ENCODE measurements at places on chromosomes 7 and 10. TPM values are rescaled to one million over a fixed set of nuclear protein-coding genes. Genes with fewer than 3 reads are reported as not detected.

DNA sequence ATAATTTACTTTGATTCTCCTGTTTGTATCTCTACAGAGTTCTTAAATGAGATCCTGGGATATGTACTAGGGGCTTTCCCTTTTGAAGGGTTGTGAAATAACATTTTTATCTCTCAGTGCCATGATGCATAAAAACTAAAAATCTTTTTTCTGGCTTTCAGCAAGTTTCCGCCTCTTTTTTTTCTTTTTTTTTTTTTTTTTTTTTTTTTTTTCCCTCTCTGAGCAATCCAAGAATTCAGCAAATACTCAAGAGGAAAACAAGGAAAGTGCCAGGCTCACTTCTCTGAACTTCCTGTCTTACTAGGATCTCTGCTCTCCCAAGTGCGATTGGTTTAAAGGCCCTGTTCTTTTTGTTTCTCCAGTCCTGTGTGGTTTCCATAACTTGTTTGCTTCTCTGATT is 79.9 kb downstream of the HYCC1 start:
- no peak for DNase-seq

DNA sequence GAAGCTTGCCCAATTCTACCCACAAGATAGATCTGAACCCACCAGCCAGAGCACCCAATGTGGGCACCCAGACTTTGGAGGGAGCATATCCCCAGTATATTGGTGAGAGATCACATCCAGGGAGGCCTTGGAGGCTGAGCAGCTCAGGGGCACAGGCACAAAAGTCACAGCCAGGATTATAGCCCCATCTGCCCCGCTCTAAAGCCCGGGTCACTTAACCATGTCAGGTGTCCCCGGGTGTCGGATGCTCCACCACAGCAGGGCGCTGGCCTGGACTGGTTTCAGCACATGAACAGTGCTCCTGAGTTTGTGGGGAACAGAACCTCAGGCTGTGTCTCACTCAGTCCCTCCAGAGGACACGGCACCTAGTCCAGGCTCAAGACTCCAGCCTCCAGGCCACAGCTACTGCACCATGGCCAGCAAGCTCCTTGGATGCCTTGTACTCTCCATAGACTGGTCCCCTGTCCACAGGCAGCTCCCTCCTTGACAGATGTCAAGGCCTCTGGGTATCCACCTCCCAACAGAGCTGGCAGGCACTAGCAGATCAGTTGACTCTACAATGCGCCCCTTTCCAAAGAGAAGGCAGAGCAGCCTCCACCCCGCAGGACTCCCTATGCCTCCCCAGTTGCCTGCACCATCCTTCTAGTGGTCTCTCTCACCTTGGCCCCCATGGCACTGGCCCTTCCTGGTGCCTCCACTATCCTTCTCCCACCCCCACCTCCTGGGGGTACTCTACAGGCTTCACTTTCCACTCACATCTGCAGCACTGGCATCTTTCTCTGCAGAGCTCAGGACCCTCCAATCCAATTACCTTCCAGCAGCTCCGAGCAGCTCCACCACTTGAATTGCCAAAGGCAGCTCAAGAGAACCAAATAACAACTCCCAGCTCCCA is 306.0 kb downstream of the GRID1 start:
- DNase-seq: no peak

DNA sequence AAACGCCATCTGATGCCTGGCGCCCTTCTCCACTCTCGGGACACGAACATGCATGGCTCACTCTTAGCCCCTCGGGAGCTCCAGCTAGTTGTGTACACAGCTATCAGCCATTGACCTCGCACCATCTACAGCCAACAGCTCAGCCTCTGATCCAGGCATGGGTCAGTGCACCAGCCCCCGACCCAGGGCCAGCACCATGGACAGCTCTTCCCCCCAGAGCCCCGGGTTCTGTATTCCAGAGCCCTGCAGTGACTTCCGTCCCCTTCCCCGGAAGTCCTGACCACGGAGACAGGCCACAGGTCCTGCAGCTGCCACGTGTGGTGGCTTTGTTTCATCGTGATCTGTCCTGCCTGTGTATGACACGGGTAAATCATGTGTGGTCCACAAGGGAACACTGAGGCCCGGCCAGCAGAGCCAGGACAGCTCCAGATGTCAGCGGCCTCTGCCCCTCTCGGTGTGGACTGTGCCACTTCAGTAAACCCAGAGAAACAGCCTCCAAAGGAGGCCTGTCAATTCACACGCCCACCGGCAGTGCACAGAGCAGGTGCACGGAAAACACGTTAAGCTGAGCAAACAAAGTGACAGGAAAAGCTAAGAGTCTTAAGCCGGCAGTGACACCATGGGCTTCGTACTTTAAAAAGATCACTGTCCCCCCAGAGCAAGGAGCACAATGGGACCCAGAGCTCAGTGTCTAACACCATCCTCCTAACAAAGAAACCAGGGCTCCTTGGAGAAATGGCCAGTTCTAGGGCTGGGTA is 13.0 kb downstream of the STK32C start:
- DNase-seq: no peak

DNA sequence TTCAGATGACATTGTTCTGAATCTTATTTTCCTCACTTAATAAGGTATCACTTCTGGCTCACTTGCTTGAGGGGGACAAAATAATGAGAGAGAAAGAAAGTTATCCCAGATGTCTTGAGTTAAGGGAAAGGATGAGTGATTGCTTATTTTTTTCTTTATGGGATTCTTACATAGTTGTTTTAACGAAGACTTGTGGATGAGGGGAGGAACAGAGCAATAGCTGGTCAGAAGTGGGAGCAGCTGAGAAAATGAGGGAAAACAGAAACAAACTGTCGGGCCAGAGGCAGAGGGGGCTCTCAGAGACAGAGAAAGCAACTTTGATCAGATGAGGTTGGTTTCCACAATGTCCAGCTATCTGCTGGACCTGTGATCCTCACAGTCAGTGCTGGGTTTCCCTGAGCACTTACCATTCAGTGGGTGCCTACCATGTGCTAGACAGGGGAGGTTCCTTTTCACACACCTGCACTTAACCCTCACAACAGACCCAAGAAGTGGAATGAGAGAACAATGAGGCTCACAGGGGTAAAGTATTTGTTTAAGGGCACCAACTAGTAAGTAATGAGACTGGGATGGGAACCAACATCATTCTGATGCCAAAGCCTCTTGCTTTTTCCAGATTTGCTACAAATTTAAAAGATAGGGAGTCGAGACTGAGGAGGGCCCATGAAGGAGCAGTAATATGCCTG is 64.2 kb downstream of the BICC1 start:
- DNase-seq: no peak

DNA sequence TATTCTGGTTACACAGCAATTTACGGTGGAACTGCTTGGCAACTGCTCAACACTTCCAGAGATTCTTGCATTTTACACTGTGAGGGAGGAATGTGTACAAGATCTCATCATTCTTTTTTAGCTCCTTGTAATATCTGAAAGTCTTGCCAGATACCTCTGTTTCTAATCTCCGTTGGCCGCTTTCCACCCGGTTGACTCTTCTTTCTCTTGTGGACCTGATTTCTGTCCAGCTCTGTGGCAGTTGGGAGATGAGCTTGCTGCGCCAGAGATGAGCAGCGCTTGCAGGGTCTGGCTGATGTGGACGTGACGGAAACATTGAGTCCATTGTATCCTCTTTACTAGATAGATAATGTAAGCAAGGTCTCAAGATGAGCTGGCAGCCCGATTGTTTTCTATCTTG is 27.6 kb downstream of the SPAG6 start:
- no peak for DNase-seq

- no peak for DNase-seq
Measured at GRCh38 chr7:13532028-13532753, 457.3 kb downstream of the ETV1 start.

GRCh38 chr10:116840389-116841075 is 8.8 kb upstream of the ENO4 start:
- DNase-seq: no peak

DNA sequence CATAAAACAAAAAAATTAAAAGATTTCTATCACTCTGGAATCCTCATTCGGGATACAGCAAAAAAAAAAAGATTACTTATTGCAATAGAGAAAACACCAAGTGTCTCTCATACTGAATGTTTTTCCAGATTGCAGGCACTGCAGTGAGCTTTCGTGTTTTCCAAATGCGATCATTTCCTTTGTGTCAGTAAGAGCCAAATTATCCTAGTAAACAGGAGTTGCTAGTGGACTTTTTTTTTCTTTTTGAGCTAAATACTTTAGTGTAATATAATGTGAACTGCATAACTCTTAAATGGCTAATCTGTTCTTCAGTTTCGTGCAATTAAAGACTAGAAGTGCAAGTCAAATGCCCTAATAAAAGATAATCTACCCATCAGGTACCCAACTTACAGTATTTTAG is 44.4 kb upstream of the TOMM7 start:
- no peak for DNase-seq

DNA sequence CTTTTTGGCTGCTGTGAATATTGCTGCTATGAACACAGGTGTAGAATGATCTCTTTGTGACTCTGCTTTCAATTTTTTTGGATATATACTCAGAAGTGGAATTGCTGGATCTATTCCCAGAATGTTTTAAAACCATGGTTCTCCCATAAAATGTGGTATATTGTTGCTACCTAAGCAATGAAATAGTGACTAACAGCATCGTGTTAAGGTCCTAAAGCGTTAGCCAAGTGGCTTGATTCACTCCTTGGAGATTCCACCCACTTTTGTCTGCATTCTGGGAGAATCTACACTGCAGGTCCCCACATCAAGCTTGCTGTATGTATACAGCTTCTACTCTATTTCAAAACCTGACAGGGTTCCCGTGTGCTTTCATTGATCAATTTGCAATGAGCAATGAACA is 105.6 kb downstream of the CDK6 start:
- DNase-seq: no peak

DNA sequence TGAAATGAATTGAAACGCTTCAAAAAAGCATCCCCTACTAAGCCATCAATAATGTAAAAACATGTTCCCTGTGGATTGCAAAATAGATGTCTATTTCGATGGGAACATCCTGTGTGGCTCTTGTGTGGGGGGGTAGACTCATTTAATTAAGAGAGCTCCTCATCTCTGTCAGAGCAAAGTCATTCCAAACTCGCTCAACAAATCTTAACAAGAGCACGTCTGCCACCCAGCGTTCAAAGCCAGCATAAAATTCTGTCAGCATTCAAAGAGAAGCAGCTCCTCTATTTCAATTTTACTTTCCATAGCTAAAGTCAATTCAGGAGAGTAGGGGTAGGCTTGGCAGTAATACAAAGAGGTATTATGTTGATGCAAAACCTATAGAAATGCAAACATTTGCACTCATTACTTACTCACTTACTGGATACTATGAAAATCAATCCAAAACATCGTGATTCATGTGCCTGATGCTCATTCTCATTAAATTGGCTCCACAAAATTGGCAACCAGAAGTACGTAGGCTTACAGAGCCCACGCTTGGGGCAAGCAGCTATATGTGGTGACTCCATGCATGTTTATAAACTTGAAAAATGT is 114.9 kb downstream of the IPMK start:
- peak; percentile 67 for DNase-seq

DNA sequence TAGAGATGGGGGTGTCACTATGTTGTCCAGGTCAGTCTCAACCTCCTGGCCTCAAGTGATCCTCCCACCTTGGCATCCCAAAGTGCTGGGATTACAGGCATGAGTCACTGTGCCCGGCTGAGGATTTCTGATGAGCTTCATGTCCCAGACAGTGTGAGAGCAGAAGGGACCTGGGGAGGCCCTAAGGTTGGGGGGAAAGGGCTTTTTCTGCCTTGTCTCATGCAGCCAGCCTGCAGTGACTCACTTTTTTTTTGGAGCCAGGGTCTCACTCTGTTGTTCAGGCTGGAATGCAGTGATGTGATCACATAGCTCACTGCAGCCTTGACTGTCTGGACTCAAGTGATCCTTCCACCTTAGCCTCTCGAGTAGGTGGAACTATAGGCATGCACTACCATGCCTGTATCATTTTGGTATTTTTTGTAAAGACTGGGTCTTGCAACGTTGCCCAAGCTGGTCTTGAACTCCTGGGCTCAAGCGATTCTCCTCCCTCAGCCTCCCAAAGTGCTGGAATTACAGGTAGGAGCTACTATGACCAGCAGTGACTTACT is 14.6 kb downstream of the COL26A1 start:
- DNase-seq: no peak

DNA sequence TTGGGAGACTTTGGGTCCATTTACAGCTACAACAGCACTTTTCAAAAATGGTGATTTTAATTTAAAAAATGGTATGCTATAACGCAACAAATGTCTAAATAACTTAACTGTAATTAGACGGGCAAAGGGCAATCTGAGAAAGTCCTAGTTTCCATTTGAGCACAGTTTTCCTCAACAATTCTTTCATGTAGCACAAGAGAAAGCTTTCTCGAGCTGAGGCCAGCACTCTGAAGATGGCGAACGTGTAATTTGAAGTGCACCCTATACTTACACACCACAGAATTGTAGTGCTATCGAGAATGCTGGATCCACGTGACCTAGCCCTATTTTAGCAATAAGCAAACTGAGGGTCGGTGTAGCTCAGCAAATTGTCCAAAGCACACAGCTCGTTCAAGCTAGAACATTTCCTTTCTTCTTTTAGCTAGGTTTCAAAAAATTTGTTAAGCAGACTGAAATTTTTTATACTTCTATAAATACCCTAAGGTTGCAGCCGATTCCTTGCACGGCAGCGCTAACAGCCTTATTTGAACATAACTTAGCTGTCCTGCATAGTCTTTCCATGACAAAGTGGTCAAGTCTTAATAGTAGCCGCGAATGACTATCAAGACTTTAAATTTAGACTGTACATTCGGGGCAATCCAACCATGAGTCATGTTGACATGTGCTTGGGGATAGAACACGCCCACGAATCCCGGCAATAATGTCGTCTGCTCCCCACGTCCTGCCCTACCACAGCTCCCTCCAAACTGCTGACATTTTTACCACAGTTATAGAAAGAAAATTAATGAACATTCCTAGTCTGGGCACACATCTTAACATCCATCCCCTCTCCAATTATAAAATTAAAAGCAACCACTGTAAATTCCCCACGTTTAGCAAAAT is 10.0 kb downstream of the KLF6 start:
- no peak for DNase-seq

DNA sequence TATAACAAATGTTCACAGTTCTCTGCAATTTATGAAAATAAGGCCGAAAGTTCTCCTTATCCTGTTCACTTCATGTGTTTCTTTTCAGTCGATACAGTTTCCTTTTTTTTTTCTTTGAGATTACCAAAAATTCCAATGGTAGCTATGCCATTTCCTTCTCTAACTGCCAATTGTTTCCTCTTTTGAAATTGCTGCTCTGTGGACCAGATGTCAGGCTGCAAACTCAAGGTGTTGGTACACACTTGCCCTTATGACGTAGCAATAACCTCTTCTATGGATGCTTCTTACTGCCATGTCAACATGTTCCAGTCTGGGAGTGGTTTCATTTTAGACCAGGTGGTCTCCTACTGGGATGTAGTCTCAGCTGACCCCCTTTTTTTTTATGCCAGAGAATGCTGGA is 52.9 kb downstream of the CASD1 start:
- DNase-seq: no peak

KCNIP2 gene
- 2.4 TPM for total RNA-seq

LIPK gene
- total RNA-seq: not detected

SLC16A9 gene
- 1.2 TPM for total RNA-seq
